ENCODE measurements at places on chromosomes 2 and 18.

- no peak for DNase-seq
Observed at GRCh38 chr18:24509435-24509834, 49.0 kb downstream of the HRH4 start.

GRCh38 chr18:8084160-8084559, 517.0 kb downstream of the PTPRM start:
- peak; percentile 41 for DNase-seq

GRCh38 chr18:7940971-7941370, 373.9 kb downstream of the PTPRM start:
- no peak for DNase-seq

- DNase-seq, result no peak
Observed at GRCh38 chr2:8496079-8496478, 185.8 kb upstream of the ID2 start.

DNA sequence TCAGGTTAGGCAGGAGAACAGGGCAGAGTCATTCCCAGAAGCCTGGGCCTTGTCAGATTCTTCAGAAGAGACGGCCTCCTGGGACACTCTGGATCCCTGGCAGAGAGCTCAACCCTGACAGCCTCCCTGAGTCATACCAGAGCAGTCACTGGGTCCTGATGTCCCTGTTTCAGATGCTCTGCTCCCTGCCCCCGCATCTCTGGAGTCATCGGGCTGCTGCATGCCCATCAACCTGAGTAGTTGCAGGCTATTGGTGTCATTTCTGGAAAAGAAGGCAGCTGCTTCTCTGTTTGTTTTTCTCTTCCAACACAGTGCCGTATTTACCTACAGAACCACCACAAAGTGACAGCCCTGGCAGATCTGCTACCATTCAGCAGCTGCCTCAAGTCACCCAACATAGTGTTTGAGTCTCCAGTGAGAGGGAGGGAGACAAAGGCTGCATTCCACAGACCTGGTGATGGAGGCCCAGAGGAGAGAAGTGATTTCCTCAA, 145.1 kb downstream of the B3GNT2 start:
- DNase-seq, result peak; percentile 24

GRCh38 chr2:16321872-16322271, 343.8 kb downstream of the CYRIA start:
- DNase-seq, result peak; percentile 17

GRCh38 chr2:219596954-219597551, 604 bp upstream of the STK11IP start:
- DNase-seq, result no peak

- DNase-seq, result no peak
Observed at GRCh38 chr2:74168739-74169138, 9.9 kb downstream of the MOB1A start.

DNA sequence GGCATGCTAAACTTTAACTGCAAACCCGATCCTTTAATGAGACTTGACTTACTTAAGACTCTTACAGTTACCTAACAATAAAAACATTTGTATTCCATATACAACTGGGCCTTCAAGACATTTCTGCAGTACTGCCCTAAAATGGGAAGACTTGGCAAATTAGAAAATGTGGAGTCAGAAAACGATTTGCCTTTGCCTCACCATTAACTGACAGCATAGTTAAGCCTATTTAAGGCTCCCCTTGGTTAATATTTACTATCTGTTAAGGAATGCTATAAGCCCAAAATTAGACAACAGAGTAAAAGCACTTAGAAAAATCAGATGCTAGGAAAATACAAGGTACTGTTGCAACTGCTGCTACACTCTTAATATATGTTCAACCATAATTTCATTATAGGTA, 18.7 kb downstream of the TYW5 start:
- no peak for DNase-seq

DNA sequence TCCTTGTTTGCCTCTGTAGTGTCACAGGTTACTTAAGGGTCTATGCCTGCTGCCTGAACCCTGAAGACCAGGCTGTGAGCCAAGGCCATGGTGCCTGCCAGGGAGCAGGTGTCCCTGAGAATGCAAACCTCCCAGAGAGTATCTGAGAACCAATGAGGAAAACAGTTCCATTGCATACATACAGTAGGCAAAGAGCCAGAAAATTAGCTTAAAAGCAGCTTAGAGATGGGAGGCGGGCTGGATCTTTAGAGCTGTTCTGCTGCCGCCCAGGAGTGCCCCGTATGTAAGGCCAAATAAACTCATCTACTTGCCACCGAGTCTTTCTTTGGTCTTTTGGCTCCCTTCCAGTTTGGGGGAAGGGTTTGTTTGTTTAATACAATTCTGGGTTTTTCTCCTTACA, 327.9 kb downstream of the CLIP4 start:
- no peak for DNase-seq

DNA sequence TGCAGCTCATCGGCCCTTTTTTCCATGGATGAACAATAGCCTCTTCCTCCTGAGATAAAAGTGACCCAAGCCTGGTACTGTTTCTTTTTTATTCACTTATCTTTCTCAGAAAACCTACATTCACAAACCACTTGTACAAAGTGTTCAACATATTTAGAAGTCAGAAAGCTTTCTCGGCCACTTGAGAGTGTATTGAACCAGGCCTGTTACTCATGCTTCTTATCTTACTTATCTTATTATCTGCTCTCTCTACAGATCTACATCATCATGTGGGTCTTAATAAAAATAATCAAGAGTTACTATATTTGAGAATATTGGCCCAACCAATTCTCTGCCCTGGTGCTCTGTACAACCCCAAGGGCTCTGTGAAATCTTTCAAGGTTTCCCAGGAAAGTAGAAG, 242.1 kb downstream of the MREG start:
- no peak for DNase-seq

DNA sequence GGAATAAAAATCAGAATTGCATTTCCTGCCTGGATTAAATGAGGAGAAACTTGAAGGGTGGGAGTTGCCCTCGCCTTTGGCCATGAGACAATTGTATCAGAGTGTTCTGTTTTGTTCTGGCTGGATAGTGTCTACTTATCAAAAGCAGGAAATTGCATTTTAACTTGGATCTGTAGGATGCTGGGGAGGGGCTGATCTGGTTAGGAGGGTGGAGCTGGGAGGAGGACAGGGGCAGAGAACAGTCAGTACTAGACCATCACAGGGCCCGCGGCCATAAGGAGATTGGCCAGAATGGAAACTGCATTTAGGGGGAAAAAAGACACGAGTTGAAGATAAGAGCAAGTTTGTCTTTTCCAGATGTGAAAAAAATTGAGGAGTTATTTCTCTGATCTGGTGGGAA, 199.1 kb upstream of the POU3F3 start:
- no peak for DNase-seq

- no peak for DNase-seq
Observed at GRCh38 chr18:58216071-58216481, 172.1 kb downstream of the NEDD4L start.

DNA sequence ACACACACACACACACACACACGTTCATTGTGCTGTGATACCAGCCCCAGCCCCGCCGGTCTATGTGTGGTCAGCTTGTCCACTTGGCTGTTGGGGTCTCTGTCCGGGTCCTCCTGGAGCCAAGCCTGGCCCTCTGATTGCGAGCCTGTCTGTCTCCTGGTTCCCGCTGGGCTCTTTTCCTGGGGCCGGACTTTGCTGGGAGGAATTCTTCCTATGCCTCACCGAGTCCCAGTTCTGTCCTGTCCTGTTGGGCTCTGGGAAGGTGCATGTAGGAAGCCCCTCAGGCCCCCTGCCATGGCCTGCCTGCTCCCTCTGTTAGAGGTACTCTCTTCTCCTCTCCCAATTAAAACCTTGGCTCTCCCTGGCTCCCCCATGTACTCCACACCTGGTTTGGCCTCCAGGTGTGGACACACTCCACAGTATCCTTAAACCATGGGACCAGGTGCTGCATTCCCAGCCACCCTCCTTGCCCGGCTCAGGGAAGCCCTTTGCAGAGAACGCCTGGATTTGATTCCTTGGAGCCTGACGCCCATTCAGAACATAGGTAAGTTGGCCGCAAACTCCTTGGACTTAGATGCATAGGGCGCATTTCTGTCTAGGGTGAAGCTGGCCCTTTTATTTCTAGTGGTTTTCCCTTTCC, 42.3 kb downstream of the CABLES1 start:
- DNase-seq, result no peak

DNA sequence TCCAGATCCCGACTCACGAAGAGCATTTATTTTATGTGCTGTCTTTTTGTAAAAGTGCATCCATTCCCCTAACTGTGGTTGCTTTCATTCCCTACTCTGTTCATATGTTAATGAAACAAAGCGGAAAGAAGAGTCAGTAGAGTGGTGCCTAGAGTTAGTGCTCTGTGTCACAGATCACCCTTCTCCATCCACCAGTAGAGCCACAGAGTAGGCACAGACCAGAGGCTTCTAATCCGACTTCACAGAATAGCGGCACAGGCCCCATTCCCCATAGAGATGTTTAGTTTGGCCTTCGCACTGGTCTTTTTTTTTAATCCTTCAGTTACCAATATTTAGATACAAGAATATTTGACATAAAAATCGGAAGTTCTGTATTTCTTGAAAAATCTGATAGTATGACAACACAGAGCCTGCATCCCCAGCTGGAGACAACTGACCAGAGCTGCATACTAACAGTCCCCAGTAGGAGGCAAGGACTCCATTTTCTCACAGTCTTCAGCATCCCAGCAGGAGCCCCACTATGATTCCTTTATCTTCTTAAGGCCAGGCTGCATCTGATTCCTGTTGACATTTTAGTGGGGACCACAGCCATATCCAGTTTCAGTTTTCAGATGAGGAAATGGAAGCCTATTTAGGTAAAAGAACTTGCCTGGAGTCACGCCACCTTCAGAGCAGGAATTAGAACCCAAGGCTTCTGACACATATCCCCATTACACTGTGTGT, 7.0 kb downstream of the G6PC2 start:
- DNase-seq, result no peak

- no peak for DNase-seq
Observed at GRCh38 chr2:27117995-27118524, 868 bp downstream of the CGREF1 start.

DNA sequence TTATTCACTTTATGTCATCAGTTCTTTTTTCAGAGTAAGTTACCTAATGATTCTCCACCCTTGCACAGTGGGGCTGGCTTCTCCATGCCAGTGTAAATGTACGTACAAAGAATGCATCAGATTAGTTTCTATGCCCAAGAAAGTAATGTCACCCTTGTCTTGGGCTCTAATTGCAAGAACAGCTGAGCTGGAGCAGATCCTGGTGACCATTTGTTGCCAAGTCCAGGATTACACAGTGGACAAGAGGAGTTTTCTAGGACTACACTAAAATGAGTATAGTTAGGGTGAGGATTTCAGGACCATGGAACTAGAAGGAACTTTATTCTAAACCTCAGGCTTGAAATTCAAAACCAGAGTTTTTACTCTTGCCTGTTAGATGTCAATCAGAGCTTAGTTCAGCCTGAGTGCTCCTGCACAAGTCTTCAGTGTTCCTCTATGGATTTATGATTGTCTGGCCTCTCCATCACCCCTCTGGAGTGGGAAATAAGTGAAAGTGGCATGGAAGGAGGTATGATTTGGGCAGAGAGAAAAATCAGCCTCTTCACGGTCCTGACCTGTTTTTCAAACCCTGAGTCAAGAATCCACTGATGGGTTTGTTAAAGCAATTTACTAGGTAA, 29.8 kb downstream of the PCBP1 start:
- DNase-seq, result no peak

All from NB4 (cell line).